AG04450 (cell line): ENCODE measurements at places on chromosomes 3 and 15. TPM values are rescaled to one million over a fixed set of nuclear protein-coding genes. Genes with fewer than 3 reads are reported as not detected.

GRCh38 chr3:195214381-195214780 is 56.6 kb downstream of the XXYLT1 start:
- no peak for DNase-seq

The TM4SF4 gene
- 0.29 and 0.32 TPM in 2 replicates for polyA plus RNA-seq

GRCh38 chr15:101277943-101278564 is 769 bp upstream of the SELENOS start:
- DNase-seq, result no peak

The RHCG gene
- not detected in 2 replicates for polyA plus RNA-seq

The MOBP gene
- polyA plus RNA-seq, result not detected in 2 replicates

The REC114 gene
- polyA plus RNA-seq, result not detected in 2 replicates
